Osteoblast (primary cell): ENCODE measurements at places on chromosomes 16 and 17. TPM values are rescaled to one million over a fixed set of nuclear protein-coding genes. Genes with fewer than 3 reads are reported as not detected.

- DNase-seq: peak; percentile 78
- H3K27me3 ChIP-seq: peaks cover 72% of the 10 kb centered on the region
- no peaks in the 10 kb centered on the region for H3K4me1 ChIP-seq
Measured at GRCh38 chr16:28062261-28062846, 1.2 kb downstream of the GSG1L start.

DNA sequence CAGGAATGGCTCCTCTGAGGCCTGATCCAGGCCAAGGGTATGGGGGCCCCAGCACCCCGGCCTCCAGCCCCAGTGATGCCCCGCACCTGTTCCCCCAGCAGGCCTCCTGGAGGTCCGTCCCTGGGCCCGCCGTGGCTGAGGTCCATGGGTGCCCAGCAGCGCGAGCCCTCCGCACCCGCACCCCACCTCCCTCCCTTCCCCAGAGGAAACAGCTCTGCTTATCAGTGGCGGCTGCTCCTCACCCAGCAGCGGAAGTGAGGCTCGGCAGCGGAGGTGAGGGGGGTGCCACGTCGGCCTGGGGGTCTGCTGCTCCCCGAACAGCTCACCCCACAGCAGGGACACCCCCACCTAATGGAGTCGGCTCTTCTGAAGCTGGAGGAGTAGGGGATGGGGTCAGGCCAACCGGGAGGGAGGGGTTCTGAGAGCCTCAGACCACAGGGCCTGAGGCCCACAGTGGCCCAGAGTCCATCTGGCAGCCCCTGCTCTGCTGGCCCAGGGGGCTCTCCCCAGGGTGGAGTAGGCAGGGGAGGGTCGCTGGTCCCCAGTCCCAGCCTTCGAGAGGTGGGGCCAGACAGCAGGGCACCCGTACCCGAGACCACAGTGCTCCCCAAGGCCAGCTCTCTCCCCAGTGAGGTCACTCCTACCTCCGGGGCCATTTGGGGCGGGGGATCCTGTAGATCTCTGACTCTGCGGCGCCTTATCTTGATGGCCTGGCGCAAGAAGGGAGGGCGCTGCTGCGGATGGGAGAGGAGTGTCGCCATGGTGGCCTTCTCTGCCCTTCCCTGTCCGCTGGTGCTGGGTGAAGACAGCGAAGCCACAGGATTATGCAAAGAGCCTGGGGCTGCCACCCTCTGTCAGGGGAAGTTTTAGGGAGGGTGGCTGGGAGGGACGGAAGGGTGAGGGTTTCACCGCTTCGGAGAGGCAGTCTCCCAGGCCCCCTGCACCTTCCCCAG is at the start of gene UNC13D:
UNC13D (minus strand) TSS at position 828 of the 953 bp plus-strand sequence; CDS start at position 761, 67 bp downstream.
- no peaks in the 10 kb centered on the region for H3K4me1 ChIP-seq
- no peaks in the 10 kb centered on the region for H3K27me3 ChIP-seq
- H3K27ac ChIP-seq: no peak within 1 kb of the TSS
- H3K4me3 ChIP-seq: no peak within 1 kb of the TSS
- peaks cover 29% of the 10 kb centered on the region for H3K36me3 ChIP-seq

GRCh38 chr16:30895627-30896260 is 670 bp upstream of the CTF1 start:
- H3K27ac ChIP-seq: peak overlapping the region; percentile 83
- H3K27me3 ChIP-seq: no peaks in the 10 kb centered on the region
- peaks cover 5% of the 10 kb centered on the region for H3K36me3 ChIP-seq
- H3K4me3 ChIP-seq: peak overlapping the region; percentile 85
- H3K4me1 ChIP-seq: peaks cover 36% of the 10 kb centered on the region

The PPY gene
- not detected in 2 replicates for total RNA-seq

The NOXO1 gene
- total RNA-seq: under 0.01 and 0.29 TPM in 2 replicates

The NEUROD2 gene
- total RNA-seq: not detected in 2 replicates
